CD14-positive monocyte (primary cell): ENCODE measurements at places on chromosomes 1 and 21. TPM values are rescaled to one million over a fixed set of nuclear protein-coding genes. Genes with fewer than 3 reads are reported as not detected.

DNA sequence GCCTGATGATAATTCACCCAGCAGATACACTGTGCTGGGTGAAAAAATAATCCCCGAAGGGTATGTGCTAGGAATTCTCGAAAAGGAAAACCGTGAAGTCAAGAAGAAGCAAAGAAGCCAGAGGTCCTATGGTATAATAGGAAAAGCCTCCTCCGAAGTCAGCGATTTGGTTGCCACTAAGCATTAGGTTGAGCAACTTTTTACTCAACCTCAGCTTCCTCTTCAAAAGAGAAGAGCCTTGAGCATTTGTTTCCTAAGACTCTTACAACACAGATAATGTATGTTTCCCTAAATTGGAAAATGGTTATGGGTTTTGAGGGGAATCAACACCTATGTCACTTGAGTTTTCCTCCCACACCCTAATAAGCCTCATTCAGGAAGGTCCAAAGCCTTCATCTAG, 21.3 kb upstream of the MNDA start:
- DNase-seq, result peak; percentile 87

- no peak for DNase-seq
These were observed 28.5 kb downstream of the RYR2 start for GRCh38 chr1:237070519-237070918.

The RASSF5 gene
- 82.1 and 129 TPM in 2 replicates for polyA plus RNA-seq

DNA sequence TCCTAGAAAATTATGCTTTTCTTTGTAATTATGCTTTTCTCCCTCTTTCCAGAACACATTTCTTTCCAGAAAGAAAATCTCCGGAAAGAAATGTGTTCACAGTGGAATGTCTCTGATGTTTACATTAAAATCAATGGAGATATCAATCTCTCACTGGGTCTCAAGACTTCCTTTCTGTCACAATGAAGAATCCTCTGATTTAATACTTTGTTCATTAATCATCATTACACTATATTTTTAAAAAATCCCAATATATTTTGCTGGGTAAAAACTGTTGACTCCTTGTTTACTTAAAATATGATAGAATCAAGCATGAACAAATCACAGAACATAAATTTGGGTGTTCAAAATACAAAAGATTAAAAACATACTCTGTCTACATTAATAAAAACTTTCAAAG, 26.3 kb upstream of the TGFBR3 start:
- DNase-seq, result no peak

- peak; percentile 75 for DNase-seq
These were observed 24.1 kb downstream of the THRAP3 start for GRCh38 chr1:36248250-36248894.

DNA sequence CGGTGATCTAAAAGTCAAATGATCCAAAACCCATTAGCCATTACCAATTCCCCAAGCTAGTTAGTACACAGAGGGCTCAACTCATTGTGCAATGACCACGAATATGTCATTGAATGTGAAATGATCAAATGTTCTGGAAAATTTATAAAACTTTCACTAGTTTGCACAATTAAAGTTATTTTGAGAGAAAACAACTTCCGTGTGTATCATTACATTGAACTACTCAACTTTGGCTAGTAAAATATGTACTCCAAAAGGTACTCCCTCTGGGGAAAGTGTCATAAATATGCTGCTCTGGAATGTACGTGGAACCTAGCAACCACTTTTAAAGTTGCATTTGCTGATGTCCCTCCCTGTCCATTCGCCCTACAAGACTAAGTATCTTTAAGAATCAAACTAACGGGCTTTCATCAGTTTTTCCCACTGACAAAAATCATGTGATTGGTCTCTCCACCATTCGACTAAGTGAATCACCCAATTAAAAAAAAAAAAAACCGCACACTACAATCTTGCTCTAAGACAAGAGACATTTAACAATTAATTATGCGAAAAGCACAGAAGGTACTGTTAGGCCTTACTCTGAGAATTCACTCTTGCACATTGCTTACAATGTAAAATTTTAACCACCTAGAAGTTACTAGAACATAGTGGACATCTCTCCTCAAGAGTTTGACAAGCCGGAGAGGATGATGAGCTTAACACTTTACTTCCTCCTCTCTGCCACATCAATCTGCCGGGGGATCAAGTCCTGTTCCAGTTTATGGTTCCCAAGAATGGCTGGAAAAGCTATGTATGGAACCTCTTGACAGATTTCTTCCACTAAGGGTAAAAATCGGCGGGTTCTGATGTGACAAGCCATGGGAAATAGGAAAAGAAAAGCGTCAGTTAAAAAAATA, 1.2 kb downstream of the ACBD3 start:
- peak; percentile 60 for DNase-seq

The RIMKLA gene
- polyA plus RNA-seq, result not detected in 2 replicates

- DNase-seq, result no peak
These were observed 112.9 kb upstream of the ATP1A1 start for GRCh38 chr1:116260115-116260514.

DNA sequence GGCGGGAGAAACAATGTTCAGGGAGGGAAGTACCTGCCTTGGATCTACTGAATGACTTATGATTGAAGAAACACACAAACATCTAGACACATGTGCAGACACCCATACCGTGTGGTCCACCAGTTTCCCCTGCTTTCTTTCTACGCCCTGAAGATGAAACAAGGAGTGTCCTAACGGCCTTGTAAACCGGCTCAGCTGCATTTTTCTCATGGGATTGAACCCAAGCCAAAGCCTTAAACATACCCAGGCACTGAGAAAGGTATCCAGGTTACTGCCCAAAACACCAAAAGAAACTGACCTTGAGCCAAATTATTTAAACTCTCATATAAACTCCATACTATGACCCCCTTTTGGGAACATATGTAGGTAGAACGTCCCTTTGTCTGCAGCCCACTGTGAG, 630.0 kb upstream of the RGS18 start:
- DNase-seq, result no peak

The CACHD1 gene
- 0.03 and 0.12 TPM in 2 replicates for polyA plus RNA-seq

- no peak for DNase-seq
These were observed 108.2 kb downstream of the TIAM1 start for GRCh38 chr21:31235671-31236450.

DNA sequence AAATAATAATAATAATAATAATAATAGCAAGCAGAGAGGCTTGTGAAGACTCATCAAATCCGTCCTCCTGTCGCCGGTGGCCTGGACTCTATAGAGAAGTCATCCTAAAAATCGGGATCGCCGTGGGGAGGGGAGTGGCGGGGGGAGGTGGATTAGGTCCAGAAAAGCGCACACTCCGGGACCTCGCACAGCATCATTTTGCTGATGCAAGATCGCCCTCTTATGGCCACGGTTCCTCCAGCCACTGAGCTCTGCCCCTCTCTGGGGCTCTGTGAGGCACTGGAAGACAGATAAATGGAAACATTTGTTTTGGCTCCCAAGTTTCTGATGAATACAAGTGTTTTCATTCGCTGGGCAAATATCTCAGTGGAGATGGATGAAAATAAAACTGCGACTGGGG, 612.0 kb downstream of the MATN1 start:
- peak; percentile 16 for DNase-seq

The TLCD4 gene
- not detected for polyA plus RNA-seq

- DNase-seq, result peak; percentile 20
These were observed 1.3 kb downstream of the WDR47 start for GRCh38 chr1:109040627-109040988.

- no peak for DNase-seq
These were observed 18.6 kb downstream of the ZBTB40 start for GRCh38 chr1:22470227-22470626.

The FAM151A gene
- polyA plus RNA-seq, result not detected

The AMY2A gene
- not detected for polyA plus RNA-seq

DNA sequence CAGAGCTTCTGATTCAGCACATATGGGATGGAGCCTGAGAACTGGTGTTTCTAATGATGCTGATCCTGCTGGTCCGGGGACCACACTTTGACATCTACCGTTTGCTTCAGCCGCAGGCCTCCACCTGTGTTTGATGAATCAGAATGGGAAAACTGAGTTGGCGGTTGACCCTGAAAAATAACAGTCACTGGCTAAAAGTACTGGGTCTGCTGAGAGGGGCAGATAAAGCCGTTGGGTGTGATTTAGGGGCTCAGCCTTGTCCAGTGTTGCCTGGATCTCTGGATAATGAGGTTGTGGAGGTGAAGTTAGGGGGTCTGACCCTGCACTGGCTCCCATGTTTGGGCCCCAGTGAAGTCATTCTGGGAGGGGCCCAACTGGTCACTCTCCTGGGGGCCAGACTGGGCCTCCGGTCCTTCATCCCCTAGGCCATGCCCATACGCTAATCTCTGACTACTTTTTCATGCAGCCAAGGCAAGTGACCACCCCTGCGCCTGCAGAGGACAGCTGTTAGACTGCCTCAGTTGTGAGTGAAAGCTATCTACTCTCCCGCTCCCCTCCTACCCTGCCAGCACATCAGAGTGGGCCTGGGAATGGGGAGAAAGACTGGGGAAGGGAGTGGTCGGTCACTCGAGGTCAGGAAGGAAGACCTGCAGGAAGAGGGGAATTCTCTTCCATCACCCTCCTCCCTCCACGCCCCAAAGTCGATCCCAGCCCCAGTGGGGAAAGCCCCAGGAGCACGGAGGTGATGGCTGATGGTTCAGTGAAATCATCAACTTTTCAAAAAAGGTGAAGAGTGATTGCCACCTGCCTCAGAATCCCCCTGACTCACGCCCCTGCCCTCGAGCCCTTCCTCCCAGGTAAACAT, 27.7 kb downstream of the VASH2 start:
- no peak for DNase-seq

The DTL gene
- polyA plus RNA-seq, result not detected

- no peak for DNase-seq
These were observed 86.6 kb downstream of the OMA1 start for GRCh38 chr1:58459911-58460310.

The RAB42 gene
- polyA plus RNA-seq, result 0.12 and 0.14 TPM in 2 replicates

DNA sequence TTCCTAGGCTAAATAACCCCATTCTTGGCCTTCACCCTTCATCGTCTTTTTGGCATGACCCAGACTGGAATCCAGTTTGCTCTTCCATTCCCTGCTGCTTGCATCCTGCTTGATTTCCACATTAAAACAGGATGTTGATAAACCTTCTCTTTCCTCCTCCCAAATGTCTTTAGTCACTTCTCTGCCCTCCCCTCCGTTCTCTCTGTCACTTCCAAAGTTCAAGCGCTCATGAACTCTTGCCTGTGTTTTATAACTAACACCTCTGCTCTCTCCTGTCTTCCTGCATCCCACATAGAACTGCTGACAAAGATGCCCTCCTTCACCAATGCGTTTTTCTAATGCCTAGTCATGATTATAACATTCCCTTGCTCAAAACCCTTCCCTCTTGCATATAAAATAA, 65.6 kb upstream of the SLC44A3 start:
- no peak for DNase-seq

- no peak for DNase-seq
These were observed 30.8 kb downstream of the IER5 start for GRCh38 chr1:181119093-181119989.

DNA sequence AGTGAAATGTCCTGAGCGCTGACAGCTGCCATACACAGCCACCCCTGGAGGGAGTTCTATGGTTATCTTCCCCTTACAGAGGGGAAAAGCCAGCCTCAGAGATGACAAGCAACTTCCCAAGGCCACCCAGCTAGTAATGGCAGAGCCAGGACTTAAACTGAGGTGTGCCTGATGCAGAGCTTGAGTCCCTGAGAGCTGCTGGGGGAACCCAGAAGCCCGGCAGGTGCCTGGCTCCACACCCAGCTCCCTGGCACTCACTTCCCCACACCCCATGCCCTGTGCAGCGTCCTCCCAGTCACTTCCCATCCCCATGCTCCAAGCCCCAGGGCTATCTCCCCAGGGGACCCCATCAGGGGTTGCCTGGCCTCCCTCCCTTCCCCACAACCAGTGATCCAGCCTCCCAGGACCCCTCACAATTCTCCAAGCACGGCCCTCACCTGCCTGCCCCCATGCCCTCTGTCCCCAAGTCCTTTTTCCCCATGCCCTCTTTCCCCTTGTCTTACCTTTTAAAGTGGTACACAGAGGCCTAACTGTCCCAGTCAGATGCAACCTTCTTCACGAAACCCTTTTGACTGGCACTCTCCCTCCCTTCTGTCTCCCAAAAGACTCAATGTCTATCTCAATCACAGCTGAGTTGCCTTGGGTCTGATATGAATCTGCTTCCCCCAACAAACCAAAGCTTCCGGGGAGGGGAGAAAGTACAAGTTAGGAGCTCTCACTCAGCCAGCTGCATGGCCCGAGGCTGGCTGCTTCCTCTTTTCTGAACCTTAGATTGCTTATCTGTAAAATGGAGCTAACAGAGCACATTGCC, 39.8 kb upstream of the LRP8 start:
- peak; percentile 38 for DNase-seq

The FMO3 gene
- polyA plus RNA-seq, result not detected

DNA sequence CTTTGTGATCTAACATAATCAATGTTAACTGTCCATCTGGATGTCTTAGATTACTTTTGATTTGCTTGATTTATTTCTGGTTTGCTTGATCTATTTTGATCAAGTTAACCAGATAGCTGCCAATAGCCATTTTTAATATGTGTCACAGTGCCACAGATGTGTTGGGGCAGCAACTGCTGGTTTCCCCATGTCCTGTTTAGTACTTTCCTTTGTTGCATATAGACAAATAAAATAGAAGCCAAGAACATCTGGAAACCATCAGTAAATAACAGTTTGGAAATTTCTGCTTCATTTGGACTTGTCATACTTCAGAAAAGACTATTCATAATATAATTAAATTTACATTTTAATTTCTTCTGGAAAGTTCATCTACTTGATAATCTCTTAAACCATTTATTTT, 145.6 kb upstream of the C21orf91 start:
- no peak for DNase-seq

The ZMYND12 gene
- 1.3 TPM for polyA plus RNA-seq

DNA sequence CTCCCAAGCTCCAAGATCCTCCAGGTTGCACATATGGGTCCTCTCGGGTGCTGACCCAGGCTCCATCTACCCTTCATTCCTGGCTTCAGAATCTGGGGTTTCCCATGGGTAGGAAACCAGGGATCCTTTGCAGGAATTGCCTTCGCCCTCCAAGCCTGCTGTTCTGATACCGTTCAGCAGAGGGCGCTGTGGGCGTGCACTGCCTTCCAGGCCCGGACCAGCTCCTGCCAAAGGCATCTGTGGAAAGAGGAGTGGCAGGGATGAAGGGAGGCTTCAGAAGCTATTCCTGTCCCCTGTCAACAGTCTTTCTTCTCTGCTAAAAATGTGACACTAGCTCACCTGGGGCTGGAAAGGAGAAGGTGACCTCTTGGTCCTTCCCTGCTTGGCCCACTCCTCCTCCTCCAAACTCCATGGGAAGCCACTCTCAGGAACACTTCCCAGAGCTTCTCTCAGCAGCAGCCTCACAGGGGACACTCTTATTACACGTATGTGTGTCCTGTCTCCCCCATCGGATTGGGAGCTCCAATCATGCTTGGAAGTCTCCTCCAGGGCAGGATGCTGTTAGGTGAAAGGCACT, 71.2 kb downstream of the VWA5B1 start:
- DNase-seq, result peak; percentile 1

- no peak for DNase-seq
These were observed 183.3 kb downstream of the NEK7 start for GRCh38 chr1:198340139-198340538.
